ENCODE measurements at places on chromosomes 5 and 9.

GRCh38 chr9:98038958-98039357 is 17.6 kb upstream of the NANS start:
- DNase-seq, result no peak

DNA sequence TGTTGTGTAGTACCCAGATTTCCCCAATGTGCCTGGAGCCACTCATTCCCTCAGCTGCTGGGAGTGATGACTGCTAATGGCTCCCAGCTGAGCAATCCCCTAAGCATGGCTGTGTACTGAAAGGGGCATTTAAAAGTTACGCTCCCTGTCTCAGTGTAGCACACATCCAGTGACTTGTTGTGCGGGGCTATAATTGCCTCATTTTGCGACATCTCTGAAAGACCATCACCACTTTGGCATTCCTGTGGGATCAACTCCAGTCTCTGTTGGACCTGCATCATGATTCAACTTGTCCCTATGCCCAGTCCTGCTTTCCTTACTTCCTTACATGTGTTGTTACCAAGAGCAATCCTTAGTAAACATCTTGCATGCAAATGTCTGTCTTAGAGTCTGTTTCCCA is 201.2 kb upstream of the MPDZ start:
- peak; percentile 64 for DNase-seq

- no peak for DNase-seq
Measured at GRCh38 chr9:15353892-15354291, 46.9 kb upstream of the TTC39B start.

- DNase-seq, result no peak
Measured at GRCh38 chr5:12277504-12278192, 373.4 kb upstream of the CTNND2 start.

DNA sequence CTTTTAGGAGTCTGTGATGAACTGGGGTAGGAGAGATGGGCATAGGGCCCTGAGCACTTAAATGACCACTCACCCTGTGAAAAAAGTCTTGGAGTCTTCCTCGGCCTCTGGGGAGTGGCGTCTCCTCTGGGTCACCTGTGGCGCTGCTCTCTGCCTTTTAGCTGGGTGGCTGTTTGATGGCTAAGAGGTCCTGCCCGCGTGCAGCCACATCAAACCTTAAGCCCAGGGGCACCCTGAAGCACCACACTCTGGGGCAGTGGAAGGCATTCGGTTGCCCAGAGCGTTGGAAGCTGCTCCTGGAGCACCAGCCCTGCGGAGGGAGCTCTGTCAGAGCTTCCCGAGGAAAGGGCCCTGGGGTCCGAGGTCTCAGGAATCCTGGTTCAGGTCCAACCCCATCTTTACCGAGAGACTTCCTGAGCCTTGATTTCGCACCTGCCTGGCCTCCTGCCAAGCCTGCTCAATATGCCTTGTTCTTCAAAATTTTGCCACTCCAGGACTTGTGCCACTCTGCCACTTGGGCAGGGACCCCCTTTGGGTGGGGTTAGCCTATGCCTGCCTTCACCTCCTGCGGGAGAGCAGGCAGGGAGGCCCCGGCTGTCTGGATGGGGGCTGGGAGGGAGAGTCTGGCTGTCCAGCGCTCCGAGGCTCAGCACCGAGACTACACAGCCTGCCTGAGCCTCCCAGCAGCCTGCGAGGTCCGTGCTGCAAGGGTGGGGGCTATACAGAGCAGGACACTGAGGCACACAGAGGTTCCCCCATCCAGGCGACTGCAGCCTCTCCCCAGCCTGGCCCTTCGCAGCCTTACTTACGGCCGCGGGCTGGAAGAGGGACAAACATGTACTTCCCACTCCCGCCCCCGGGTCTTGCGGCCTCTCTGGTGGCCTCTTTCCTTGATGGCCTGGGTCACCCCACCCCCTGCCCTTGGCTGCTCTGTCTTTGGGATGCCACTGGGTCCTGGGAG is 63.4 kb upstream of the RNU6ATAC start:
- no peak for DNase-seq

DNA sequence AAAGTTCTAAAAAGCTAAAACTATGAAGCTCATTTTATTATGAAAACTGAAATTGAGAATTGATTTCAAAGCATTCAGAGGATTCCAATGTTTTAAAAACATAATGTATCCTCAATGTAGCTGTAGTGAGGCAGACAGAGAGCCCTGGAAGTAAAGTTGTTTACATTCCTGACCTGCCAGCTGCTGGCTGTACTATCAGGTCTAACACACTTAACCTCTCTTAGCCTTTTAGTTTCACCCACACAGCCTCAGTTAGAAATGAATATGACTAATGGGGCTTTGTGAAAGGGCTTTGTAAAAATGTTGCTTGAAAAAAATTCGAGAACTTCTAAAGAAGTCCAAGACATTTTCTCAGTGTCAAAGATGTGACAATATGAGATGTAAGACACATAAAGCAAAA is 122.6 kb downstream of the FBXL17 start:
- peak; percentile 49 for DNase-seq

DNA sequence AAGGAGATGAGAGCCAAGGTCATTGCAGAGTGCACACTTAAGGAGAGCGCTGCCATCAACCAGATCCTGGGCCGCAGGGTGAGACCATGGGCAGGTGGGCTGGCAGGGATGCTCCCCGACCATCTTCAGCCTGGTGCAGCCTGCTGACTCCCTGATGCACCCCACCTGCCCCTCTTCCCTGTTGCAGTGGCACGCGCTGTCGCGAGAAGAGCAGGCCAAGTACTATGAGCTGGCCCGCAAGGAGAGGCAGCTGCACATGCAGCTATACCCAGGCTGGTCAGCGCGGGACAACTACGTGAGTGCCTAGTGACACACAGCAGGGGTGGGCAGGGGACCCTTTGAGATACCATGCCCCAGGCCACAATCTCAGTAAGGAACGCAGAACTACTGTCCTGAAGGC is 28.3 kb downstream of the TCF7 start:
- DNase-seq, result no peak

- no peak for DNase-seq
Measured at GRCh38 chr5:132501961-132502931, 11.7 kb upstream of the IRF1 start.

- DNase-seq, result no peak
Measured at GRCh38 chr5:135669416-135669815, 90.6 kb upstream of the CXCL14 start.

GRCh38 chr5:153660919-153661318 is 170.4 kb downstream of the GRIA1 start:
- DNase-seq, result no peak

DNA sequence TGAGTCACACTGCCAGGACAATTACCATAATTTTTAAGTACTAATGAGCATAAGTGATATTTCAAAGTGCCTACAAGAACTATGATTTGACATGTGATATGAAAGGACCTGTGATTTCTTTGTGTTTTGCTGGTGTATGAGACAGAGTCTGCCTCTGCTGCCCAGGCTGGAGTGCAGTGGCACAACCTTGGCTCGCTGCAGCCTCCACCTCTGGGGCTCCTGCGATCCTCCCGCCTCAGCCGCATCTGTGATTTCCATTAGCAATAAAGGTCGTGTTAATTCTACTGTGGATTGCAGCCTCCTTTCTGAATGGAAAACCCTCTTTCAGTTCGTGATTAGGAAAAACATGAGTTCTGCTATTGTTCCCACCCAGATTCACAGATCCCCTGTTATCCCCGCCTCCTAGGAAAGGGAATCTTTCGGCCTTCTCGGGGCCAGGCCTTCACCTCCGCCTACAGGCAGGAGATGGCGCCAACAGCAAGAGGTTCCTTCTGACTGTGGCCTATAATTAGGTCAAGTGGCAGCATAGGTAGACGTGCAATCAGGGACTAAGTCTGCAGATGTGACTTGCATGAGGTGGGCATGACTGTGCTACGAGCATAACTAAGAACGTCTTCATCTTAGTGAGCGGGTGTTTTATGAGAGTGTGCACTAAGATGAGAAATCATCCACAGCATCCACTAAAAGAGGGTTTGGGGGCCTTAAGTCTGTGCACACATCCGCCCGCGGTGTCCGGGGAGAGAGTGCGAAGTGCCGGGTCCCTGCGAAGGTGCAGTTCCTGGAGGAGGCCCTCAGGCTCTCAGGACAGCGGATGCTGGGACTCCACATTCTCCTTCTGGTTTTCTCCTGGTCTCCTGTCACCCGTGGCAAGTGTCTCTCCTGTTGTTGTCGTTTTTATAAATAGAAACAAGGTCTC is 23.1 kb downstream of the TRIM7 start:
- DNase-seq, result peak; percentile 43

- no peak for DNase-seq
Measured at GRCh38 chr5:172571413-172571812, 69.7 kb upstream of the NEURL1B start.

GRCh38 chr5:141734501-141735229 is 52.6 kb upstream of the ARAP3 start:
- DNase-seq, result peak; percentile 33

GRCh38 chr5:81767938-81768337 is 17.0 kb upstream of the SSBP2 start:
- DNase-seq, result peak; percentile 66

Data from astrocyte (in vitro differentiated cells and primary cell).